ENCODE measurements at places on chromosomes 3 and 15.
A peak's percentile ranks its signal among the peaks of the same experiment; 100 is the strongest.

GRCh38 chr3:49351521-49352011, 6.6 kb downstream of the GPX1 start:
- DNase-seq: no peak

- DNase-seq: no peak
These were observed 810 bp upstream of the THRB start for GRCh38 chr3:24495326-24495994.

DNA sequence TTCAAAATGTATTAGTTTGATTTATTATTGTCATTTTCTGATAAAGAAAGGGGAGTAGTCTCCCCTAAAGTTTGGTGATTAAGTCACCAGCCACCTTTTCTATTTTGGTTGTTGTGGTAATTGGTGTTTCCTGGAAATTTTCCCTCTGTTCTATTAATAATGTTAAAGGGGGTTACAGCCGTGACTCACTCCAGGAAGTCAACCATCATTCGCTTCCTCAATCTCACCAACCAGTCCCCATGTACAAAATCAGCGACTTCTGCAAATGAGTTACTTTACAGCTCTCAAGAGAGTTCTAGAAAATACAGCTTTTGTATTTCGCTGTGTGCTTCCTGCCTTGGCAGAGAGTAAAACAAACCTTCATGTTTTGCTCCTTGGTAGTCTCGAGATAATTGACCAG, 285.1 kb downstream of the LPP start:
- peak; percentile 2 for DNase-seq

GRCh38 chr3:24565656-24566055, 71.0 kb upstream of the THRB start:
- DNase-seq: no peak

- no peak for DNase-seq
These were observed 111.0 kb upstream of the MANF start for GRCh38 chr3:51274052-51274451.

DNA sequence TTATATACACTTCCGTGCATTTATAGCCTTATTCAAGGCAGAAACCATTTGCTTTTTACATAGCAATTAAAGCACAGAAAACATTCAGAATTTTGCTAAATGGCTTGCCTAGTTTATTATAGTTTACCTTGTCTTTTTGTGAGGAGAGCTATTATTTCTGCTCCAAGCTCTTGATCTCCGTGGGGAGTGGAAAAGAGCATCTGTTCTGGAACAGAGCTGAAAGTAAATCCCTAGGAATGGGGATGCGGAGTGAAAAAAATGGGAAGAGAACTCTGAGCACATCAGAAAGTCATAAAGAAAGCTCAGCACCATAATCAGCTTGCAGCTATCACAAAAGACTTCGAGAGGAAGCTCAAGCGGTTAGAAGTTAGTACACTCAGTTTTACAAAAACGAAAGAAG, 1006.7 kb downstream of the ROBO2 start:
- no peak for DNase-seq

- no peak for DNase-seq
These were observed 166.6 kb downstream of the BBX start for GRCh38 chr3:107689355-107689754.

- DNase-seq: no peak
These were observed 706 bp downstream of the DVL3 start for GRCh38 chr3:184155644-184156521.

DNA sequence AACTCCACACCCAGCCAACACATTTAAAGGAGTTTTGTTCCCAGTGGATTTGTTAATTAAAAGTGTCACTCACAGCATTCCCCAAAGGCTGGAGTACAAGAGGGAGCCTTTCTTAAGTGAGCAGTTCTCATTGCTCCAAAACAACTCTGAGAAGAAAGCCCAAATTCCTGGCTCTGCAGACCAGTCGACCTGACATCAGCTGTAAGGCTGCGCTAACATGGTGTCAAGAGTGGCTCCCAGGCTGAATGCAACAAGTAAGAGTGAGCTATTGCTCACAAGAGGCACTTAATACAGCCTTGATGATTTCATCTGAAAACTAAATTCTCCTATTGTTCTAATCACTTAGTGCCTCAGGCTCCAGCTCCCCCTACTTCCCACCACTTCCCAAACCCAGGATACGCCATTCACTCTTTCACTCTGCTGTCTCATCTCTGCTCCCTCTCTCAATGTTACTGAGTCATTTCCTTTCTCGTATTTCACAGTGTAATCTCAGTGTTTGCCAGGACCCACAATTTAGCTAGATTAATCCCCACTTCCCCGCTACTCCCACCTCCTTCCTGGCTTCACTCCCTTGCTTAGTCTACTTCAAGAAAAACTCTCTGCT, 81.8 kb downstream of the WWTR1 start:
- DNase-seq: no peak
